Colonic mucosa (tissue), 4 donors: ENCODE measurements at places on chromosomes 12 and 14. TPM values are rescaled to one million over a fixed set of nuclear protein-coding genes. Genes with fewer than 3 reads are reported as not detected.

ANKRD33 gene
- not detected for total RNA-seq

- H3K4me1 ChIP-seq, result no peaks in the 10 kb centered on the region
- no peak overlapping the region for H3K4me3 ChIP-seq
- no peak for DNase-seq
- H3K27ac ChIP-seq, result no peak overlapping the region
Measured at GRCh38 chr14:42428996-42429395, 822.3 kb downstream of the LRFN5 start.

GRCh38 chr12:39188689-39189088 lies 254.2 kb downstream of the KIF21A start:
- no peaks in the 10 kb centered on the region for H3K36me3 ChIP-seq
- no peak for DNase-seq
- no peak overlapping the region for H3K27ac ChIP-seq

CCDC88C gene
- 48.0 TPM for total RNA-seq

TMEM229B gene
- 6.9 TPM for total RNA-seq

DNA sequence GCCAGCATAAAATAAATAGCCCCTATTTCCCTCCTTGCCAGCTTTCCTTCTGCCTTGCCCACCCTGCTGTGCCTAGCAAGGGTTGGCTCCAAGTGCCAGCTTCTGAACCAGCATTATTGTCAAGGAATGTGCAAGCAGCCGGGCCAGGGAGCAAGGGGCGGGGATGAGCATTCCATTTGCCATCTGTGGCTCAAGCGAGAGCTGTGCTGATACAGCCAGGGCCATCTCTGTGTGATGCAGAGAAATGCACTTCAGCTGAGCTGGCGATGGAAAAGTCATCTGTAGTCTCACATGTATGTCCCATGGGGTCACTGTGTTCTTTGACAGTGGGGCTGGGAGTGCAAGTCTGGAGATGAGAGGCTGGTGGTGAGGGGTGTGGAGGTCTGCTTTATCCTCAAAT lies 137.3 kb downstream of the SUDS3 start:
- H3K27ac ChIP-seq, result no peak overlapping the region
- no peaks in the 10 kb centered on the region for H3K4me1 ChIP-seq
- no peaks in the 10 kb centered on the region for H3K27me3 ChIP-seq
- H3K36me3 ChIP-seq, result no peaks in the 10 kb centered on the region
- DNase-seq, result no peak

- peak; percentile 50 for DNase-seq
- H3K27me3 ChIP-seq, result no peaks in the 10 kb centered on the region
- no peak overlapping the region for H3K4me3 ChIP-seq
- no peaks in the 10 kb centered on the region for H3K36me3 ChIP-seq
- H3K27ac ChIP-seq, result no peak overlapping the region
Measured at GRCh38 chr12:9750276-9751203, 10.2 kb downstream of the CD69 start.
